KG1 (cell line): ENCODE measurements at places on chromosomes 5 and 9.

- peak; percentile 16 for DNase-seq
Measured at GRCh38 chr5:109688630-109688969, 1.1 kb upstream of the MAN2A1 start.

GRCh38 chr5:8493176-8493575 is 624.2 kb downstream of the MTRR start:
- DNase-seq = no peak

GRCh38 chr5:135103575-135103853 is 69.5 kb upstream of the PITX1 start:
- DNase-seq = no peak

DNA sequence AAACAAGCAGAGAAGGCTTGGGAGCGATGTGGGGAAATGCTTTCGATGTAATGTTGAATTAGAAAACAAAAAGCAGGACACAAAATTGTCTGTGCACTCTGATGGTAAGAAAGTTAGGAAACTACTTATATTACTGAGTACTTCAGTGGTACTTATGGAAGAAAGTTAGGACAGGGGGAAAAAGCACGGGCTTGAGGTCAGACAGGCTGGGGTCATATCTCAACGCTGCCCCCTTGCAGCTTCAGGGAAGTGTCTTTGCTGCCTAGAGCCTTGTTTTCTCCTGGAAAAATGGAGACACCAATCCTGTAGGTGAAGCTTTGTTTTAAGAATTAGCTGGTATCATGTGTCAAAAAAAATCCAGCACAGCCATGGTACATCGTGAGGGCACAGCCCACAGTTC is 23.0 kb downstream of the NEURL1B start:
- no peak for DNase-seq

DNA sequence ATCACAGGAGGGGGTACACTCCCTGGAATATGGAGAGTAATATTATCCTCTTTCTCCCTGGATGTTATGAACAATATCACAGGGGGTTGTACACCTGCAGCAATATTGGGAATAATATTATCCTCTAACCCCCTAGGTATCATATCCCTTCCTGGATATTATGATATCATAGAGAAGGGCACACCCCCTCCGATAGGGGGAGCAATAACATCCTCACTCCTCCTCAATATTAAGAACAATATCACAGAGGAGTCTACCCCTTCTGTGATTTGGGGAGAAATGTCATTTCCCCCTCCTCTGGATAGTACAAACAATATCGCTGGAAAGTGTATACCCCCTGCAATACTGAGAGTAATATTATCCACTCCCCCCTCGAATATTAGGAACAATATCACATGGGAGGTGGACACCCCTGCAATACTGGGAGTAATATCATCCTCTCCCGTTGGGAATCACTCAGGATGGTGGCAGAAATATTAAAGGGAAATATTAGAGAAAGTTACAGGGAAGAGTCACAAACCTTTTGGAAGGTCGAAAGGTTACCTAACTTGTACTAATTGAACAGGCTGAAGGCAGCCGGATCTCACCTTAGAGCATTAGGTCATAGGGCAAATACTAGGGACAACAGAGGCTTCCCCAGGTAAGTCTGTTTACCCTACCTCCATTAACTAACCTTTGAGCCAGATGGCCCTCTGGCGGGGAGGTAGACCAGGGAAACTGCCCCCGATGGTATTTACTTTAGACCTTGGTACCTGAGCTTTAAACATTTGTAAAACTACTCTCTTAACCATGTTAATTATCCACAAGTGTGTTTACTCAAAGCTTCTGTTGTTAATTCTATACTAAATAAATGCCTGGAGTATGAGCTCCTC is 57.5 kb upstream of the FREM1 start:
- DNase-seq = no peak

- DNase-seq = no peak
Measured at GRCh38 chr5:107319901-107320300, 350.8 kb downstream of the EFNA5 start.

GRCh38 chr9:4137234-4137633 is 162.6 kb downstream of the GLIS3 start:
- DNase-seq = no peak

- DNase-seq = no peak
Measured at GRCh38 chr5:56534102-56534829, 281.1 kb upstream of the MAP3K1 start.

DNA sequence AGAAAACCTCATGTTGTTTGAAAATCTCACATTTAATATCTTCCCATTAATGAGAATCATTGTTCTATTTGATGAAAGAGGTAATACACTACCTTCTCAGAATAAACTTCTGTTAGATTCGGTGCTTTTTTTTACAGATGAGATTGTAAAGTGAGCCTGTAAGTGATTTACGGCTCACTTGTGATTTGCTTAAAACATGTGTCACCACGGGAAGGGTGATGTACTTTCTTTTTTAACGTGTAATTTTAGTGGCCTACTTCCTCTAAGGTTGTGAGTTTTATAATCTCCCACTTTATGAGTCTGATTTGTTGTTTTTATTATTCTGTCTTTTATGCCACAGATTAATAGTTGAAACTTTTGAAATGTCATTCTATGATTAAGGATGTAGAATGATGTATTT is 15.9 kb downstream of the ANXA1 start:
- DNase-seq = no peak

GRCh38 chr9:86971742-86972141 is 24.4 kb upstream of the GAS1 start:
- no peak for DNase-seq

DNA sequence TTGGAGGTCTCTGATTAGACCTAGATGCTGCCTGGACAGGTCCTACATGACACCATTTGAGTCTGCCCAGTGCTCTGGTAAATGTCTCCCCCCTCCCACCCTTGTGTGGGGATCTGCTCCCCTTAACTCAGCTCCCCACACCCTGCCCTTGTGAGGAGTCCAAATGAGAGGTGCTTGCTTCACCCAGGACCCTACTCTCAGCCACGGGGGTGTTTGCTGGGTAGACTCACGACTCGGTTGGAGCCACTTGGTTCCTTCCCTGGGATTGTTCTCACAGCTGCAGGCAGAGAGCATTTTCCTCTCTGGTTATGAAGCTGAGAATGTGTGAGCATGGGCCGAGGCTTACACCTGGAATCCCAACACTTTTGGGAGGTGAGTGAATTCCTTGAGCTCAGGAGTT is 204.7 kb downstream of the CDK5RAP2 start:
- no peak for DNase-seq

DNA sequence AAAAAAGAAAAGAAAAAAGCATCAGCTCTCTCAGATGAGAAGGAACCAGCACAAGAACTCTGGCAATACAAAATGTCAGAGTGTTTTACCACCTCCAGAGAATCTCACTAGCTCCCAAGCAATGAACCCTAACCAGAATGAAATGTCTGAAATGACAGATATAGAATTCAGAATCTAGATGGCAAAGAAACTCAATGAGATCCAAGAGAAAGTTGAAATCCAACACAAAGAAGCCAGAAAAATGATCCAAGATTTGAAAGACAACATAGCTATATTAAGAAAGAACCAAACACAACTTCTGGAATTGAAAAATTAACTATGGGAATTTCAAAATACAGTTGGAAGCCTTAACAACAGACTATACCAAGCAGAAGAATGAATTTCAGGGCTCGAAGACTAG is 396.3 kb downstream of the PDE4D start:
- DNase-seq = no peak

GRCh38 chr9:5800969-5801738 is 31.8 kb downstream of the ERMP1 start:
- no peak for DNase-seq

GRCh38 chr9:21681641-21682040 is 120.8 kb upstream of the MTAP start:
- no peak for DNase-seq

GRCh38 chr9:1871626-1872419 is 143.3 kb upstream of the SMARCA2 start:
- DNase-seq = no peak

DNA sequence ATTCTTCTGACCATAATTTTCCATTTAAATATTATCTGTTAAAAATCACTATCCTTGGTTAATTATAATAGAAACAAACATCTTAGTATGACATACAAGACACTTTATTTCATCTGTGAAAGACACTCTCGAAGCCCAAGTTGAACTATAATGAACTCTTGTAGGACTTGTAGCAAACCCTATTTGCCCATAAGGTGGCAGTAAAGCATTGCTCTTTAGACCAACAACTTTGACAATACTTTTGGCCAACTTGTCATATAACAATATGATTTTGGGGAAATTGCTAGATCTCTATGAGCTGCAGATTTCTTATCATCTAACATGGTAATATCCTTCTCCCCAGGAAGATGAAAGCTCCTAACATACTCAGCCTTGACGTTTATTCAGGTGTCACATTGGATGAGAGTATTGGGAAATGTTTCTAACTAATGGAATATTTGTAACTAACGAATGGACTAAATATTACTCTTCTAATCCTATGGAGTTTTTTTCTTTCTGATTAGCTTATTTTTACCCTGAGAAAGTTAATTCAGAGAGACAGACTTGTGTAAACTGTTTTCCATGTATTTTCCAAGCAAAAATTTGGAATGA is 11.0 kb downstream of the SPINK14 start:
- DNase-seq = peak; percentile 1

GRCh38 chr5:40489421-40489820 is 190.3 kb upstream of the PTGER4 start:
- DNase-seq = no peak

DNA sequence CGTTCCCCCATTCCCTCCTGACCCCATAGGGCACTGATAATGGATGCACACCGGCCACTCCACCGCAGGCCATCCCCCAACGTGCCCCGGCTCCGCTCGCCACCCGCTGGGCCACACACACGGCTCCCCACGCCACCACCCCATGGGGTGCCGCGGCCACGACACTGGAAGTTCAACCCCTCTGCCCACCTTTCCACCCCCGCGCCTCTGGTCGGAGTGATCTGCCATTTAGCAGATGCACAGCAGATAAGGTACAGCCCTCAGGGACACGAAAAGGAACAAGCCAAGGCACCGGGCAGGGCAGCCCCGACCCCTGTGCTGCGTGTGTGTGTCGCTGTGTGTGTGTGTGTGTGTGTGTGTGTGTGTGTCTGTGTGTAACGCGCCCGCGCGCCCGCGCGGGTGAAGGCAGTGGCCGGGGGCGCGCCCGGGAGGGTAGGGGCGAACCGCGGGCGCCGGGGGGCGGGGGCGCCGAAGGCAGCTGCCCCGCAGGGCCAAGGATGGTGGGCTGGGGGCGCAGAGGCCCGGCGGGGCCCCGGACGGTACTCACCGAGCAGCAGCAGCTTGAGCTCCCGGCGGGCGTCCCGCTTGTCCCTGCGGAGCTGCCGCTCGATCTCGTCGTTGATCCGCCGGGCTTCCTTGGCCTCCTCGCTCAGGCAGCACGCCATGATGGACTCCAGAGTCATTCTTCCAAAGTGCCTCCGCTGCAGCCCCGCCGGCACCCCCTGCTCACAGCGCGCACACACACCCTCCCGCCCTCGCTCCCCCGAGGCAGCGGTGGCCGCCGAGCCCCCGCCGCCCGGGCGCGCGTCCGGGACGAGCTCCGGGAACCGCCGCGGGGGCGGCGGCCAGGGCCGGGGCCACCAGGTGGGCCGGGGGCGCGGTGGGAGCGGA is 813 bp downstream of the GNAQ start:
- DNase-seq = no peak

GRCh38 chr5:11619339-11620024 is 284.8 kb downstream of the CTNND2 start:
- DNase-seq = no peak

DNA sequence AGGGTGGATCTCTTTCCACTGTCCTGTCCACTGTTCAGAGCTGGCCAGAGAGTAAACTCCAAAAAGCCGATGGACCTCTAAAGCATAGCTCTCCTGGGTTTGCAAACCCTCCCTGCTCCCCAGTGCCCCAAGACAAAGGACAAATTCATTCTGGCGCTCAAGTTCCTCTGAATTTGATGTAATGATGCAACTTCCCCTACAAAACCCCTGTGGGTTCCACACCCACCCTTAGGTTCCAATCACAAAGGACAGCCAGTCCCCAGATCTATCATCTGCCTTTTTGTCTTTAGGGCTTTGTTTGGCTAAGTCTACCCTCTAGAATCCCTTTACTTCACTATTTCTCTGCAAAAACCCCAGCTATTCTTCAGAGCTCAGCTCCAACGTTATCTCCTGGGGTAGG is 57.4 kb upstream of the SLC25A51 start:
- no peak for DNase-seq

GRCh38 chr5:97133101-97133500 is 9.3 kb downstream of the LIX1 start:
- no peak for DNase-seq

GRCh38 chr9:108445431-108446071 is 410.2 kb downstream of the ACTL7B start:
- no peak for DNase-seq

- no peak for DNase-seq
Measured at GRCh38 chr5:176373100-176373818, 8.0 kb downstream of the ARL10 start.

- DNase-seq = no peak
Measured at GRCh38 chr5:112117551-112117950, 301.5 kb downstream of the EPB41L4A start.
